ENCODE measurements at places on chromosomes 5 and 9.

DNA sequence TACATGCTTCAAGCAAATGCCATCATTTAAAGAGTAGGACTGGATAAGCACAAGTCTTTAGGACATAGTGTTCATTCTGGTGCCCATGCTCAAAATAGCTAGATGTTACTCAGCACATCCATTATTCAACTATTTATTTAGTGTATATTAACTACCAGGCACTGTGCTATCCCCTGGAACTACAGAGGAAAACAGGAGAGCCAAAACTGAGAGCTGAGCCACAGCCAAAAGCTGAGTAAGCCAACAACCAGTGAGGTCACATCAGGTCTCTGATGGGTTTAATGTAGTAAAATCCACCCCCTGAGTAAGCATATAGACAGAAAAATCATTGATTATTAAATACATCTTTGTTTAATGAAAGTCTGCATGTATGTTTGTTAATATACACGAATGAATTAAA is 469.3 kb upstream of the DMAC1 start:
- DNase-seq, result no peak

GRCh38 chr9:130537346-130538050 is 41.9 kb upstream of the FUBP3 start:
- no peak for DNase-seq

- no peak for DNase-seq
Measured at GRCh38 chr9:116555556-116556155, 131.4 kb upstream of the TRIM32 start.

DNA sequence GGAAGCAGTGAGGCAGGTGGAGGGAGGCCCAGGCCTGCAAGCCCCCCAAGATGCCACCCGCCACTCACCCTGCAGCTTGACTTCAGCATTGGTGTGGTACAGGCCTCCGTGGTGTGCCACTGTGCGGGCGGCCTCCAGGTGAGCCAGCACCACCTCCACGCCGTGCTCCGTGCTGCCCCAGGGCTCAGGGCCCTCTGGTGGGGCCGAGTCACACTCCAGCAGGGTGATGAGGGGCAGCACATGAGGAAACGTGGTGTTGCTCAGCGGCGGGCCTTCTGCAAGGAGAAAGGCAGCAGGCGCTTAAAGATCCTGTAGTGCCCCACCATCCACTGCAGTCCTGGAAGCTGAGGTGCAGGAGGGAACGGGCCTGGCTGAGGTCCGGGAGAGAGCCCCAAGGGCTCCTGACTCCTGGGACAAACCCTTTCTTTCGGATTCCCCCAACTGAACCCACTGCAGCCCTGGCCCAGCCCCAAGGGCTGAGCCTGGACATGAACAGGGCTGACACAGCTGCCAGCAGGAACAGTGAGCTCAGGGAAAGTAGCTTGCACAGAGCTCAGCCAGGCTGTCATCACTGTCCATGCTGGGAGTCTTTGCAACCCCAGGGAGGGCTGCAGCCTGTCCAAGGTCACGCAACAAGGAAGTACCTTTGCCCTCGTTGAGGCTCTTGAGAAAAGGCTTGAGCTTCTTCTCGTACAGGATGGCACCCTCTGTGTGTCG is 4.7 kb upstream of the TOR2A start:
- DNase-seq, result no peak

GRCh38 chr5:150497274-150497988 is 10.5 kb upstream of the NDST1 start:
- no peak for DNase-seq

GRCh38 chr5:62684310-62684709 is 105.7 kb downstream of the LRRC70 start:
- DNase-seq, result no peak

DNA sequence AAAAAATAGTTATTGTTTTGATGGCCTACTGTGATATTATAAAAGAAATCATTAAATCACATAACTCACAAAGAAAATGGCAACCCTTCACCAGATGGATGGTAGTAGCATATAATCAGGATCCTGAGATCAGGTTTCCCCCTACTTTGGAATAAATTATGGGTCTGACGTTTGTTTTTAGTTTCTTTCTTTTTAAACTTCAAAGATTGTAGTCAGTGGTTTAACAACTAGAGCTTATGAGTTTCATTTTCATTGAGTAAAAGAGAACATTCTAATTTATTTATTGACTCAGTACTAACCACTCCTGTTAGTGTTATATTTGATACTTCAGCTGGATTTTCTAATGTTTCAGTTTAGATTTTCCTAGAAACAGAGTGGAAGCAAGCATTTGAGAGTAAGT is 218.0 kb upstream of the PCSK5 start:
- DNase-seq, result no peak

DNA sequence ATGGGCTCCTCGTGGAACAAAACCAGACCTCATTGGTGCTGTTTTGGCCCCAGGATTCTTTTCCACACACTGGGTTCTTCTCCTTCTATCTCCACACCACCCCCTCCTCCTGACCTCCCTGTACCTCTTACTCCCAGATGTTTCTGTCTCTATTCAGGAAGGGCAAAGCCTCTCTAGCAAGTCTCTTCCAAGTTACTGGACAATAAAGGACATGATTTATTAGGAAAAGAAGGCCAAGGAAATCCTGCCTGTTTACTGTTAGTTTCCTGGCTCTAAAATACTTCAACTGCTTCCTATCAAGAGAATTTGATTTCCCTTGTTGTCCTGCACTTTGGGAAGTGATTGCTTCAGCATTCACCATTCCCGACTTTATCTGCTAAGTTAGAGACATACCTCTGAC is 262.0 kb downstream of the SAXO1 start:
- no peak for DNase-seq

GRCh38 chr5:5289537-5289936 is 132.9 kb upstream of the ICE1 start:
- DNase-seq, result no peak

DNA sequence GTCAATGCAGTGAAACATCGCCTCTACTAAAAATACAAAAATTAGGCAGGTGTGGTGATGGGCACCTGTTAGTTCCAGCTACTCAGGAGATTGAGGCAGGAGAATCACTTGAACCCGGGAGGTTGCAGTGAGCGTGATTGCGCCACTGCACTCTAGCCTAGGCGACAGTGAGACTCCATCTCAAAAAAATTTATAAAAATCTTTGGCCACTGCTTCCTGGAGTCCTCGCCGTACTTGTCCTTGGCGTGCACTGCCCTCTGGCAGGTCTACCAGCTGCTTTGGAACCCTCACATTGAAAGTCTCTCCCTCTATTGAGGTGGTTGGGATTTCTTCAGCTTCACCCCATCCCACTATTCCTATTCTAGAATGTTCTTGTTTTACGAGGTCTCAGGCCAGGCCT is 25.0 kb downstream of the DYNC2I2 start:
- DNase-seq, result no peak

- DNase-seq, result no peak
Measured at GRCh38 chr9:124875501-124875900, 13.6 kb downstream of the ARPC5L start.
